ENCODE measurements at places on chromosomes 2 and 18.

DNA sequence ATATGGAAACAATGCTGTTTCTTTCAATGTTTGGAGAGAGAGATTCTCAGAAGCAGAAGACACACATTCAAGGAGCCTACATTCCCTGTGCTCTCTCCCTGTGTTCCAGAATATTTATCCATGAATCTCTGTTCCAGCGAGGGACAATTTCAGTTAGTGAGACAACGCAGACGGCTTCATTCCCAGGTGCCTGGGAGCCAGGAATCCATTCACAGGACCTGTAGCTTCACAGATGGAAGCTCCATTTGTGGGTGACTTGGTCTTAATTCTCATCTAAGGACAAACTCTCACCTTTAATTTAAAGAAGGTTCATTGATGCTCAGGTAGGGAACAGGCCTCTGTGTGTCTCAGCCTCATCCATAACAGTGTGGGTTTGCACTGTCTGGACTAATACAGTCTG lies 1156.6 kb downstream of the RPIA start:
- no peak for DNase-seq

DNA sequence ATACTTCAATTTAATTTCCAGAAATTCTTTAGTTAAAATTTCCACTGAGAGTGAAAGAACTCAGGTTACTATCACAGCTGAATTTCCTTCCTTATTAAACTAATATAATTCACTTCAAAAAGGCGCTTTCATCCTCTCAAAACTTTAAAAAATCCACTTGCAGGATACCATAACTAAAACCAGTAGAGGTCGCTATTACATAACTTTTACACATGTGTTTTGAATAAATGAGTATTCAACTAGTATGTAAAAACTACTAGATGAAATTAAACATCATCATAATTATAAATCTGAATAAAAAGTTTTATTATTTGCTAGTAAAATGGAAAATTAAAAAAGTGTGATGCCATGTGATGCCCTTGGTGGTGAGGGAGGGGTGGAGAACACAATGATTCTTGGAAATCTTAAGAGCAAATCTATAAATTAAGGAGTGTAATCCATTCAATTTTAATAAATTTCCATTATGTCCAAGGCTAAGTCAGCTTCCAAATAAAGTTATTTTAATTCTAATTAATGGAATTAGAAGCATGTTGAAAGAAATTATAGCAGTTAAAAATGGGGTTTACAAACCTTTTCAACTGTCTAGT lies 61.4 kb downstream of the SOS1 start:
- peak; percentile 67 for DNase-seq

- peak; percentile 77 for DNase-seq
These were observed 3.0 kb downstream of the MEIS1 start for GRCh38 chr2:66437691-66438497.

- no peak for DNase-seq
These were observed 413.8 kb upstream of the LINC00305 start for GRCh38 chr18:64562651-64563050.

GRCh38 chr2:61016392-61017002 lies 1.0 kb upstream of the PEX13 start:
- peak; percentile 12 for DNase-seq

DNA sequence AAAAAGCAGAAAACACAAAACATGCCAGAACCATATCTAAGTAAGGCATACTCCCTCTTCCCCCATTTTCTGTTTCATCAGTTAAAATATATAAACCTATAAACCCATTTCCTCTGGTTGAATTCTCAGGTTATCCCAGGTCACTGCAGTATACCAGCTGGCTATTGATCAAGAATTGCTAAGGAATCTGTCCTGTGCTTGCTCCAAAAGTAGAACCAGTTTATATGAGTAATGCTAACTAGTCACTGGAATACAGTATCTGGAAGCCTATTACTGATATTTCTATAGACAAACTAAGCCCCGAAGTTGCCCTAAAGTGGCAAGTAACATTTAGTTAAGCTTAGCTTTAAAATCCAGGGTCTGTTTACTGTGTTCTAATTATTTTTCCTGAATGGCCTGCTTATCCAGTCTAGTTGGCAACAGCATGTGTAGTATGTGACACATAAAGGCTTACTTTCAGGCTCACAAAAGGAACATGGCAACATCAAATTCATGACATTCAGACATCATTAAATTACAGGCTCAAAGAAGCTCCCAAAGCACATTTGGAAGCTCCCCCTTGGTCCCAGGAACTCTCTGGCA lies 102.9 kb upstream of the ARL5A start:
- no peak for DNase-seq

DNA sequence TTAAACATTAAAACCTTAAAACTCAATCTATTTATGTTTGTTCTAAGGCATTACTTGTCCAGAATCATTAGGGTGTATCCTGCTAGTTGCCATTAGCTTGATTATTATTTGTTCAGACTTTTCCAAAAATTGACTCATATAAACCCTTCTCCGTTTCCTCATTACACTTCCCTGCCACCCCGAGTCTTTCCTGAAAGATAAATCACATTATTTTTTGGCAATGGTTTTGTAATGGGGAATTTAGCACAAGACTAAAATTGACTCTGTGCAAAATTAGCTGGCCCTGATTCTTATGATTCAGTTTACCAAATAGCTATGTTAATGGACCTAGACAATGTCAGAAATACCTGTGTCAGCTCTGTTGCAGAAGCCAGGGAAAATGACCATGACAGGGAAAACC lies 112.2 kb upstream of the NT5C1B start:
- no peak for DNase-seq

GRCh38 chr2:73823916-73824523 lies 4.7 kb upstream of the STAMBP start:
- peak; percentile 61 for DNase-seq

GRCh38 chr2:85291425-85292023 lies 36.3 kb downstream of the TGOLN2 start:
- no peak for DNase-seq

All from neural progenitor cell (in vitro differentiated cells).